Ascending aorta (tissue), 2 donors: ENCODE measurements at places on chromosomes 5 and 9. TPM values are rescaled to one million over a fixed set of nuclear protein-coding genes. Genes with fewer than 3 reads are reported as not detected.

DNA sequence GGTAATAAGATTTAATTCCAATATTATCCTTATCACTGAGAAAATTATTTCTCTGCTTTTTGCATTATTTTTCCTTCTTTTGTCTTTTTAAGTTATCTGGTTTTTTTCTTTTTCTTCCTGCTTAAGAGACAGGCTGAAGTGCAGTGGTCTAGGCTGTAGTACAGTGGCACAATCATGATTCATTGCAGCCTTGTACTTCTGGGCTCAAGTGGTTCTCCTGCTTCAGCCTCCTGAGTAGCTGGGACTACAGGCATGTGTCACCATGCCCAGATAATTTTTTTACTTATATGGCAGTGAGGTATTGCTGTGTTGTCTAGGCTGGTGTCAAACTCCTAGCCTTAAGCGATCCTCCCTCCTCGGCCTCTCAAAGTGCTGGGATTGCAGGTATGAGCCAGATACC lies 93.9 kb downstream of the SLC44A1 start:
- DNase-seq: no peak

The SMIM32 gene
- not detected for total RNA-seq

The ATOSB gene
- total RNA-seq: 58.3 TPM

DNA sequence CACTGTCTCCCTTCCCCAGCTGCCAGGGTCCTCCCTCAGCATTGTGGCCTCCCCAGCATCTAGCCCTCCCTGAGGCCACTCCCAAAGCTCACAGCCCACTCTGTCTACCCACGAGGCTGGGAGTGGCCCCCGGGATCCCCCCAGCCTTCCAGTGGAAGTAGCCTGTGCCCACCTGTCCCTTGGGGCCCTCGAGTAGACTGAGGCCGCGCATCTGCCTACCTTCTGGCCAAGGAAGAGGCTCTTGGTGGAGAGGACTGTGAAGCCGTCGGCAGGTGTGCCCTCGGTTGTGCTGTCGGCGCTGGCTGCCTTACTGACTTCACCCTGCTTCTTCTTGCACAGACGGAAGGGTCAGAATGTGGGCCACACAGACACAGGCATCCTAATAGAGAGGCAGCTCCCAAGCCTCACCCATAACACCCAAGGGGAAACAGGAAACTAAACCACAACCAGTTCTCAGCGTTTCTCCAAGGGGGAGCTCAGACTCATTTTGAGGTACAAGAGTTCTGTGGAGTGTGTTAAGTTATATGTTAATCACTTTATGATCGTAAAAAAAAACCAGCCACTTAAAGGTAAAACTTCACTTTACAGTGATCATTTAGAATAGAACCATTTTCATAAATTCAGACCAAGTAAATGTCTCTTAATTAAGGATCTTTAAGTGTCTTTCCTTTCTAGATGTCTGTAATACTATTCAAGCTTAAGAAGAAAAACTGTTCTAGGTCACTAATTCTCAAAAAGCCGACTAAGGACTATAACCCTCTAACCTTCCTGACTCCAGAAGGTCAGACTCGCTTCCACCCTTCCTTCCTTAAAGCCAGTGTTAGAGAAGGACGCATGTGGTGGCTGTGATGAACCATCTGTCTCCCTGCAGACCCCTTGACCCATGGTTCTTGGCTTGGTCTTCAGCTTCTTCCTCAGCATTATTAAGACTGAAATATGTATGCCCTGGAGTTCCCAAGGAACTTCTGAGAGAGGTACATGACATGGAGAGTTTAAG lies 38.5 kb downstream of the MACROH2A1 start:
- peak; percentile 53 for DNase-seq
